ENCODE measurements at places on chromosomes 11 and 22.

DNA sequence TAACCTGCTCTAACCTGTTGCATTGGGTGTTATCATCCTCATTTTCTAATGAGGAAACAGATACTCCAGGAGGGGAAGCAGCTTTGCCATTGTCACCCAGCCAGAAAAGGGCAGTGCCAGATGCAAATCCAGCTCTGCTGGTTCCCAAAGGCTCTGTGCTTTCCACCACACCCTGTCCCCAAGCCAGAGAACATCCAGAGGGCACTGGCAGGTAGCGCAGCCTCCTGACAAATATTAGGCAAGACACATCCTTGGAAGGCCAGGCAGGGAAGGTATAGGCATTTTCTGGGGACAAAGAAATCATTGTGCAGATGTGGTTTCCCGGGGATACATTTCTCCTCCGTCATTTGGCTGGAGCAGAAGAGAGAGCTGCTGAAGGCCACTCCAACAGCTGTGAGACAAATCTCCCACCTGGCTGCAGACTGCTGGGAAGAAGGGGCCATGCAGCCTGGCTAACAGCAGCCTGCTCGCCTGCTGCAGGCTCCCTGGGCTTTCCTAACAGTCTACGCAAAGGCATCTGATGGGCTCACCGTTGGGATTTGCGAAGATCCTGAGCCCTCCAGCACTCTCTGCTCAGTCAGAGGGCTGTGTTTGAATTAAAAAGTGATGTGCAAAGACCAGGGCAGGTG lies 93.9 kb upstream of the PITPNB start:
- DNase-seq, result no peak

GRCh38 chr11:126893796-126894195 lies 106.8 kb downstream of the KIRREL3 start:
- DNase-seq, result no peak

- DNase-seq, result no peak
Measured at GRCh38 chr11:81658722-81659121, 1074.9 kb downstream of the FAM181B start.

- DNase-seq, result no peak
Measured at GRCh38 chr11:74009230-74009547, 304 bp upstream of the UCP3 start.

DNA sequence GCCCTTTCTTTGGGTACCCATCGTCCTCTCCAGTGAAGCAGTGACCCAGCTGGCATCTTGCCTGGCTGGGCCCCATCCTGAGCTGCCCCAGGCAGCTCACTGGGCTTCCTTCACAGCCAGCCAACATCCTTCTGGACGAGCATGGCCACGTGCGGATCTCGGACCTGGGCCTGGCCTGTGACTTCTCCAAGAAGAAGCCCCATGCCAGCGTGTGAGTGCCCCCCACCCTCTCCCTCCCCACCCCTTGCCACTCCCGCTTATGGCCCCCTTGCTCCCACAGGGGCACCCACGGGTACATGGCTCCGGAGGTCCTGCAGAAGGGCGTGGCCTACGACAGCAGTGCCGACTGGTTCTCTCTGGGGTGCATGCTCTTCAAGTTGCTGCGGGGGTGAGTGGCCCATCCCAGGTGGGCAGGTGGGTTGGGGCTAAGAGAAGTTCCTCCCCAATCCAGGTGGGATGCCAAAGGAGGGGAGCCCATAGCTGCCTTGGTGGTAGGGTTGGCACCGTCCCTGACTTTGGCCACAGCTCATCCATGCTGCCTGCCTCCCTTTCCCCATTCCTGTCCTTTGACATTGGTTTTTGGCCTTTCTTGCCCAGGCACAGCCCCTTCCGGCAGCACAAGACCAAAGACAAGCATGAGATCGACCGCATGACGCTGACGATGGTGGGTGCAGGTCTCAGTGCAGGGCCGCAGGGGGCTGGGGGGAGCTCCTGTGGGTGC lies 6.8 kb upstream of the ANKRD13D start:
- DNase-seq, result no peak

DNA sequence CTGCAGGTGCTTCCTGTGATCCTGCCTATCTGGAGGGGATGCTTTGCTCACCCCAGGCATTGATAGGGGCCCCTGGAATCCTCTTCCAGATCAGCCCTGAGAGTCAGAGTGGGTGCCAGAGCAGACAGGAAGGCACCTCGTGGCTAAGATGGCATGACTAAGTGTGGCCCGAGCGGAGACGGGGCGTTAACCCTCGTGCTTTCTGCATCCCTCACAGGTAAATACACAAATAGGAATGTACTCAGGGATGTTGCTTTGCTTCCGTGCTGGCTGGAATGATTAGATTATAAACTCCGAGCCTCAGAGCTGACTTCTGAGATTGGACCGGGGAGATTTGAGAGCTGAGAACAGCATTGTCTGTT lies 312.7 kb upstream of the B3GAT1 start:
- no peak for DNase-seq

DNA sequence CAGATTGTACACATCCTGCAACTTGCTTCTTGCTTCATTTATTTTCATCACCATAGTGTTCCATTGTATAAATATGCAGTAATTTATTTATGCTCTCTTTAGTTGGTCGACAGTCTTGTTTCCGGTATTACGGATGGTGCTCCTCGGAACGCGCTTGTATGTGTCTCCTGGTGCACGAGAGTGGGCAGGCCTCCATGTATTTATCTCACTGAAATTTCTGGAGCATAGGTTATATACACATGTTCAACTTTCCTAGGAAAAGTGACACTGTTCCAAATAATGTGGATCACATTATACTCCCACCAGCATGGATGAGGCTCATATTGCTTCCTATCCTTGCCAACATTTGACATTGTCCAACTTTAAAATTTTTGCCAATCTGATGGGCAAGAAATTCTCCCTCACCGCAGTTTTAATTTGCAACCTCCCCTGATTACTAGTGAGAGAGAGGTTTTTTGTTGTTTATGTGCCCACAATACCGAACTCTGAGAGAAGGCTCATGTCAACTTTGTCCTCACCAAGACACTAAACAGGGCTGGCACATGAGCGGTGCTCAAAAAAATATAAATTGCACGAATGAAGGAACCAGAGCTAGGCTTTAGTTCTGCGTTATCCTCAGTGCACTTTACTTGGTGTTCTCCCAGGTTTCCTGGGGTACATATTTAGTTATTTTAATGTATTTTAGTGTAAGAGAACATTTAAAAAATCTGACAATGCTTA lies 3.8 kb downstream of the CSNK2A3 start:
- DNase-seq, result no peak

GRCh38 chr22:17349172-17349571 lies 20.1 kb upstream of the CECR2 start:
- DNase-seq, result no peak

GRCh38 chr22:44448271-44448830 lies 49.7 kb downstream of the RTL6 start:
- peak; percentile 79 for DNase-seq

- DNase-seq, result no peak
Measured at GRCh38 chr11:3035333-3035732, 21.9 kb downstream of the CARS1 start.

DNA sequence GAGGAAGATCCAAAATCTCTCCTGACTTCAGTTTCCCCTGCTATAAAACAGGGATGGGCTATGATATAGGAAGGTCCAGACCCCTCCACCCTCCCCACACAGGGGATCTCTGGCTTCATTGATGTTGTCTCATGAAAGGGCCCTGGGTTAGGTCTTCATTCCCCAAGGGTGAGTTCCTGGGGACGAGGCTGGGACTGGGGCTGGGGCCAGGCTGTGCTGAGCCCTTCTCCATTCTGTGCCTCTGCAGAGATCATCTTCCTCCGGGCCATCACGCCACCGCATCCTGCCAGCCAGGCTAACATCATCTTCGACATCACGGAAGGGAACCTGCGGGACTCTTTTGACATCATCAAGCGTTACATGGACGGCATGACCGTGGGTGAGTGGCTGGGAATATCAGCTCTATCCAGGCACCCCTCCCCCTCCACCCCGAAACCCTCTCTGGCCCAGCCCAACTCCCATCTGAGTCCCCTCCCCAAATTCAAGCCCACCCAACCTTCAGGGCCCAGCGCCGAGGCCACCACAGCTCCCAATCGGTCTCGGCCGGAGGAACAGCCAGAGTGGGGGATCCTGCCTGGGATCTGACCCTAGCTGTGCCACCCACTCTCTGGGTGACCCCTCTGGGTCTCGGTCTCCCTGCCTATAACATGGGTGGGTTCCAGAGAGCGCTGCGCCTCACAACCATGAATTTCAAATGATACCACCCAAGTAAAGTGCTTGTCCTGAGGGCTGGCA lies 74.2 kb downstream of the FBLN1 start:
- DNase-seq, result no peak

DNA sequence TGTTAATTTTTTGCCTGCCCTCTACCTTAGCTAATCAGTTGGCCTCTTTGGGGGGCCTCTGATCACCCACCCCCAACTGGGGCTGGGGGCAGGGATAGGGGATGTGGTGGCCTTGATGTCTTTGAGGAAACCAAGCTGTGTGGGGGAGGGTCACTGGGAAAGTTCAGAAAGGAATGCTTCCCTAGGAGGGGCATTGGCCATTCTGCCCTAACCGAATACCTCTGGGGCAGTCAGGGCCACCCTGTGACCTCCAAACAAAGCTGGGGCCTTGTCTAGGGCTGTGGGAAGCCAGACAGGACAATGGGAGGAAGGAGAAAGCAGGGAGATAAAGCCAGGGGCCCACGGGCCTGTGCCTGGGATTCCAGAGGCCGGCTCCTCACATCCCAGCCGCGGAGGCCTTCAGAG lies 97.5 kb downstream of the TSPAN18 start:
- DNase-seq, result no peak

DNA sequence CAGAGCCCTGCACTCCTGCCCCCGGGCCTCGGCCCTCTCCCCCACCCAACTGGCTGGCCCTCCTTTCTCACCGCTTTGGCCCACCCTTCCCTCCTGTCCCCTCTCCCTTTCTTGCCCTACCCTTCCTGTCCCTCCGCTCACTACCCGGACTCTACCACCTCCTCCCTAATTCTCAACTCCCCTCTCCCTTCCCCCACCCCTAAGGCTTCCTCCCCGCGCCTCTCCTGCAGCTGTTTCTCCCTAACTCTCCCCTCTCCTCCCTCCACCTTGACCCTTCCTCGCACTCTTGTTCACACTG lies 421 bp downstream of the SLC15A3 start:
- no peak for DNase-seq

DNA sequence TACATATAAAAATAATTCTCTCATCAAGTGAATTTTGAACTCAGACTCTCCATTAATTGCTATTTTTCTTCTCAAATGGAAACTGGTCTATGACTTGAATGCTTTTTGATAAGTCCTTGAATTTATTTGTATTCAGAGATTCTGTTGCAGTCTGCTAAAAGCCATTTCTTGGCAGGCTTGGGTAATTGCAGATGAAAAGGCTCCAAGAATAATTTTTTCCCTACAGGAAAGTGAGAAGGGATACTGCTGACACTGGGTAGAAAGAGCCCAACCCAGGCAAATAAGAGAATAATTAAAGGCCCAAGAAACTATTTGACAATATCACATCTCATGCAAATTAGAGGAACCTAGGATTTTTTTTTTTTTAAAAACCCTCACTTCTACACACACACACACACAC lies 246.5 kb upstream of the DDI1 start:
- DNase-seq, result no peak

- DNase-seq, result no peak
Measured at GRCh38 chr11:24781288-24781687, 284.4 kb downstream of the LUZP2 start.

GRCh38 chr11:87125257-87125656 lies 87.5 kb downstream of the TMEM135 start:
- DNase-seq, result no peak

DNA sequence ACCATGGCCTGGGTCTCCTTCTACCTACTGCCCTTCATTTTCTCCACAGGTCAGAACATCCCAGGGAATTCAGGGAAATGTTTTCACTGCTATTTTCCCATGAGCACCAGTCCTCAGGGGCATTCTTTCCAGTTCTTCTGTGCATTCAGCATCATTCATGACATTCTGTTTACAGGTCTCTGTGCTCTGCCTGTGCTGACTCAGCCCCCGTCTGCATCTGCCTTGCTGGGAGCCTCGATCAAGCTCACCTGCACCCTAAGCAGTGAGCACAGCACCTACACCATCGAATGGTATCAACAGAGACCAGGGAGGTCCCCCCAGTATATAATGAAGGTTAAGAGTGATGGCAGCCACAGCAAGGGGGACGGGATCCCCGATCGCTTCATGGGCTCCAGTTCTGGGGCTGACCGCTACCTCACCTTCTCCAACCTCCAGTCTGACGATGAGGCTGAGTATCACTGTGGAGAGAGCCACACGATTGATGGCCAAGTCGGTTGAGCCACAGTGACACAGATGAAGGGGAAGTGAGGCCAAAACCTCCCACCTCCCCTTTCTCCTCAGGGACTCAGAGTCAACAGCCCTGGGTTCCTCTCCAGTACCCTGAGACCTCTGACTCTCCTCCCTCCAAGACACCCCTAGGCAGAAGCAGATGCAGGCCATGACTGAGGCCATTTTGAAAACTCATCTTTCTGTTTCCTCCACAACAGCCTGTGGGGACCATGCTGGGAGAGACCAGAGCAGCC lies 15.9 kb upstream of the IGLL5 start:
- DNase-seq, result no peak

DNA sequence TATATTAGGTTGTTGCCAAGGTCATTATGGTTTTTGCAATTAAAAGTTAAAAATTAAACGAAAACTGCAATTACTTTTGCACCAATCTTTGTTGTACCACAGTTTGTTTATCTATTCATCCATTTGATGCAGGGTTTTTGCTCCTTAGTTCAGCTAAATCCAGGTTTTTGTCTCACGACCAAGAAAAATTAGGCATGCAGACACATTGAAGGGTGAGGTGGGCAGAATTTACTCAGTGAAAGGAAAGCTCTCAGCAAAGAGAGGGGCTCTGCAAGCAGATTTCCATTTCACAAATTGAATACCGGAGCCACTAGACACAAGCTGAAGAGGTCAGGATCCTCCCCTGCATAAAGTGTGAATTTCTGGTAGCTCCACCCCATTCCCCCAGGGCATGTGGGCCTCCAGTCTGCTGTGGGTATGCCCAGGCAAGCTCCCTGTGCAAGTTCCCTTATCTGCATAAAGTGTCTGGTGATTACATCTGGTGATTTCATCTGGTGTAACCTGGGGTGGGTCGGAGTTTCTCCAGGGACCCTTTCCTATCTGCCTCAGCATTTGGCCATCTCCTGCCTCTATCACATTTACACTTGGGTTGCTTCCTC lies 33.3 kb downstream of the APOL6 start:
- DNase-seq, result no peak

- no peak for DNase-seq
Measured at GRCh38 chr22:20553947-20554741, 46.7 kb downstream of the MED15 start.
